Brain pericyte (primary cell): ENCODE measurements at places on chromosomes 7 and 10.

DNA sequence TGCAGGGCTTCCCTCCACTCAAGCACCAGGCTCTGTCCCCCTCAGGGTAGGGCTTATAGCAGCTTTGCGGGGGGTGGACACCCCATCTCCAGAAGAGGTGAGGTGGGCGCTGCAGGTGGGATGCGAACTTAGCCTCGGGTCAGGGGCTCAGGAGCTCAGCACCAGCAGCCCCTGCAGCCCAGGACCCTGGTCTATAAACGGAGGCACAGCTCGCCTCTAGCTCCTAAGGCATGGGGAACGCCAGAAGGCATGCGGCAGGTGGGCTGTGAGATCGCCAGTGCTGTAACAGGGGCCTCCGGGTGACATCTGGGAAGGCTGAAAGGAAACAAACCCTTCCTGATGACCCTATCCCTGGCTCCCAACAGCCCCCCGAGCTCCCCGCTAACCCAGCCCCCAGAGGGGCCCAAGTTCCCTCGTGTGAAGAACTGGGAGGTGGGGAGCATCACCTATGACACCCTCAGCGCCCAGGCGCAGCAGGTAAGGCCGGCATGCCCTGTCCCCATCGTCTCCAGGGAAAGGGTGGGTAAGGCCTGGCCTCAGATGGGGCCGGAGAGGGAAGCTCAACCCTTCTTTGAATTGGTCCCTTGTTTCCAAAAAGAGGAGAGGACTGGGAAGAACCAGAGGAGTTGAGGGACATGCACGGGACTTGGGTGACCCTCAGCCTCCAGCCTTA, 4.2 kb downstream of the NOS3 start:
- DNase-seq, result no peak

DNA sequence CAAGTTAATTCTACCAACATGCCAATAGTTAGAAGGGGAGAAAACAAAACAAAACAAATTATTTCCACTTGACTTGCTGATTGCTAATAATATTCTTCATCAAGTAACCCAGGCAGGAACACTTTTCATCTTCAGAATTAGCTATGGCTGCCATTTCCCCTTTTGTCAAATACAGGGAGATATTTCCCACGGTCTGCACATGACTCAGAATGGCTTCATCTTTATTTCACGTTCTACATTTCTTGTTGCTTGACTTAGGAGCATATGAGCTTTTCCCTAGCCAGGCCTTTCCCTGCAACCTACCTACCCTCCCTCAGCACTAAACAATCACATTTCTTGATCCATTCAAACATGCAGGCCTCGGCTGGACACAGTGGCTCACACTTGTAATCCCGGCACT, 6.5 kb downstream of the CPVL start:
- no peak for DNase-seq

GRCh38 chr7:149846436-149847046, 8.4 kb downstream of the ZNF862 start:
- DNase-seq, result no peak

DNA sequence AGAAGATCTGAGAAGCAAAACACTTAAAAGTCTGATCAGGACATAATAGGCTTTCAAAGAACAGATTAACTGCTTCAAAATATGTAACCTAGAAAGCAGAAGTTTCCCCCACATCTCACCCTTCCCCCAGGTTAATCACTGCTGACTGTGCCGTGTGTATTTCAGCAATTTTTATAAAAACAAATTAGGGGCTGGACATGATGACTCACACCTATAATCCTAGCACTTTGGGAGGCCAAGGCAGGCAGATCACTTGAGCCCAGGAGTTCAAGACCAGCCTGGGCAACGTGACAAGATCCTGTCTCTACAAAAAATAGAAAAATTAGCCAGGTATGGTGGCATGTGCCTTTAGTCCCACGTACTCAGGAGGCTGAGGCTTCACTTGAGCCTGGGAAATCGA, 67.6 kb upstream of the GATA3 start:
- no peak for DNase-seq

DNA sequence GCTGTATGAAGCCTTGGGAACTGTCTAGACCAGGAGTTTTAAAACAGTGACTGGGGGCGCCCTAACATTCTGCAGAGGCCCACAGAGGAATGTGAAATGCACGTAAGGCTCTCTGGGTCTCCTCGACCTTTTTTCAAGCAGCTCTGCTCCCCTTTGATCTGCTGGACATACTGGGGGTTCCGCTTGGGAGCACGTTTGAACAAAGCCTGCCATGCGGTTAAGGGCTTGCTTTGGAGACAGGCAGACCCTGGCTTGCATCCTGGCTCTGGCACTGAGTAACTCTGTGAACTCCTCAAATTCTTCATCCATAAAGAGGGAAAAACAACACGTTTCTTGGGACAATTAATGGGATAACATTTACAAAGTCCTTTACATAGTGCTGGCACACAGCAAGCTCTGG, 7.8 kb downstream of the BEND7 start:
- DNase-seq, result no peak

- DNase-seq, result no peak
These were observed 219.1 kb downstream of the TCF7L2 start for GRCh38 chr10:113169111-113169510.

GRCh38 chr7:41113719-41114118, 589.2 kb downstream of the INHBA start:
- no peak for DNase-seq

GRCh38 chr10:33739031-33739430, 404.6 kb upstream of the NRP1 start:
- DNase-seq, result no peak

DNA sequence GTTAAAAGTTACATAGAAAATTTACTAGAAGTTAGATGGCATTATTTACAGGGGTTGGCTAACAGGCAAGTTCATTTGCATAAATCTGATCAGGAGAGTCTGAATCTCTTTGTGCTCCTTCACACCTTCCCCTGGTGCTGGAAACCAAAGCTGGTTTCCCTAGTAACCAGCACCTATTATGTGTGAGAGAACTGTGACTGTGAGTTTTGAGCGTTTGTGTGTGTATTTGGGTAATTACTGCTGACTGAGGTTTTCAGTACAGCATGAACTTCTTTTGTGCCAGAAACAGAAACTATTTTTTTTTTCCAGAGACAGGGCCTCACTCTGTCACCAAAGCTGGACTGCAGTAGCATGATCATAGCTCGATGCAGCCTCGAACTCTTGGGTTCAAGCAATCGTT, 10.3 kb upstream of the IFIT1B start:
- no peak for DNase-seq

DNA sequence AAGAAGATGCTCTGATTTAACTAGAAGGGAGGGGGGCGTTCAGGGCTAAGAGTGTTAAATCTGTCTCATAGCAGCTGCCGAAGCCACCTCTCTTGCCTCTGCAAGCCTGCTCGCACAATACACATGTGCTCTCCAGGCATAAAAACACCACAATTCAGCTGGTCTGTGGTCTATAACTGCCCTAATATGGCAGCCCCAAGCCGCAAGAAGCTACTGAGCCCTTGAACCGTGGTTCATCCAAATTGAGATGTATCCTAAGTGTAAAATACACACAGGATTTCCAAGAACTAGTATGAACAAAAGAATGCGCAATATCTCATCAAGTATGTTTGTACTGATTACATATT, 70.8 kb upstream of the FGFR2 start:
- DNase-seq, result no peak

- DNase-seq, result no peak
These were observed 107.8 kb downstream of the HECW1 start for GRCh38 chr7:43220250-43220649.

DNA sequence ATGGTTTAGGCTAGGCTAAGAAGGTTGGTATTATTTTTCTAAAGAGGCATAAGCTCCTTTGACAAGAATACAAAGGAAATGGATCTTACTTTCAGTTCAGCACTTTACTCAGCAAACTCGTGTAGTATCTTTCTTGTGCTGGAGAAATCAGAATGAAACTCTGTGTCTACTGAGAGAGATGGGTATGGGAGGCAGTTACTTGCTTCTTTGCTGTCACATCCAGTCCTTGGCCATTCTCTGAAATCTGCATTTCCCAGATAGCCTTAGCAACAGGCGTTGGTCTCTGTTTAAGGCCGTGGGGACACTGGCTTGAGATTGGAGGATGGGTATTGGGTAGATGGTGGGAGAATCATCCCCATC, 180.5 kb downstream of the NRP1 start:
- DNase-seq, result no peak

DNA sequence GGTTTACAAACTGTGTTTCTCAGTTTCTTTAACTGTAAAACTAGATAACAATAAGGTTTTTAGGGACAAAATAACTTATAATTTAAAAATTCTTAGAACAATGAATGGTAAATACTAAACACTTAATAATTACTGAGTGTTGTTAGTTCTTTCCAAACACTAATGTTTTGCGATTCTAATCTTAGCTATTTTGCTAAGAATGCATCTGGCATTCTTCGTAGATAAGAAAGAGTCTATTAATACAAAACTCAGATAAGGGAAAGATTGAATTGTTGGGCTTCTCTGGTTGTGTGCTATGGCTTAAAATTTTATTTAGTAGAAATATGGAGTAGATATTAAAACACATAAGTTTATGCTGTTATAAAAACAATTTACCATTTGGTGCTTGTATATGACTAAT, 45.4 kb downstream of the TMEM229A start:
- no peak for DNase-seq

DNA sequence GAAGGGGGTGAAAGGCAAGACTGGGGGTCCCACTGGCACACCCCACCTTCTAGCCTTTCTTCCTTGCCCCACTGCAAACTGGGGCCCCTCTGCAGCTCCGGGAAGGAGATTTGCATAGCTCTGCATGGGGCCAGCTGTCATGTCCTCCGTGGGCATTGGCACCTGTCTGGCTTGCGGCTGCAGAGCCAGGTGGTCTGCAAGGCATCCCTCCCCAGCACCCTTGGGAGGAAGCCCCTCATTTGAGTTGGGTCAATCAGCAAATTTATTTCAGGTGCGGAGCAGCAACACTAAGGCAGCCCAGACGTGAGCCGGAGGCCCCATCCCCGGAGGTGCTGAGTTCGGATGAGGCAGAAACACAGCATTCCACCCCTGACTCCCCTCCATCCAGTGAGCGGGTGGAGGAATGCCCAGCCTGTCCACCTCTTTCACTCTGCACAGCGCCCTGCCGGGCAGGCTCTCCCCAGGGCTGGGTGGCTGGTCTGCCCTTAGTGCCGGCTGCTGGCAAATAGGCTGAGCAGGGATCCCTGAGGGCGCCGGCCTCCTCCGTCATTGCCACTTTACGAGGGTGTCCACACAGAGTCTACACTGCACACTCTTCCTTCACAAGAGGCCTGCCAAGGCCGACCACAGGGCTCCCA, 143.2 kb downstream of the TCERG1L start:
- no peak for DNase-seq

DNA sequence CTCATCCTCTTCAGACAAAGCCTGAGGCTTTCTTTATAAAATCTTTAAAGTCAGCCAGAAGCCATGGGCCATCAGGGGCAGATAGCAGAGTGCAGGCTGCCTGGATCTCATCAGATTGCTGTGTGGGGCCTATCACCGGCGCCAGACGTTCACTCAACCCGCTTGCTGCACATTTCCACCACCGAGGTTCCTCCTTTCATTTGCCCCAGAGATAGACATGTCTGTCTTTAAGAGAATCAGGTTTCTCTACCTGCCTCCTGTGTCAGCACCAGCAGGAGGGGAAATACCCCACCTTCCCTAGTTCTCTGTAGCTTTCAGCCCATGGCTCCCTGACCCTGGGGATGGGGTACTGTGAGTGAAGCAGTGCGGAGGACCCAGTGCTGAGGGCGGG, 22.0 kb downstream of the SLC18A2 start:
- DNase-seq, result no peak

- DNase-seq, result no peak
These were observed 586.6 kb downstream of the SUGCT start for GRCh38 chr7:40721342-40721949.
